ENCODE measurements at places on chromosomes 1 and 21. TPM values are rescaled to one million over a fixed set of nuclear protein-coding genes. Genes with fewer than 3 reads are reported as not detected.

Gene LRRC53
- total RNA-seq, result not detected

GRCh38 chr1:6998267-6998666, 213.0 kb downstream of the CAMTA1 start:
- DNase-seq, result no peak

GRCh38 chr1:185008838-185009237, 34.5 kb upstream of the NIBAN1 start:
- peak; percentile 4 for DNase-seq

Gene SOX13
- total RNA-seq, result 31.3 TPM

DNA sequence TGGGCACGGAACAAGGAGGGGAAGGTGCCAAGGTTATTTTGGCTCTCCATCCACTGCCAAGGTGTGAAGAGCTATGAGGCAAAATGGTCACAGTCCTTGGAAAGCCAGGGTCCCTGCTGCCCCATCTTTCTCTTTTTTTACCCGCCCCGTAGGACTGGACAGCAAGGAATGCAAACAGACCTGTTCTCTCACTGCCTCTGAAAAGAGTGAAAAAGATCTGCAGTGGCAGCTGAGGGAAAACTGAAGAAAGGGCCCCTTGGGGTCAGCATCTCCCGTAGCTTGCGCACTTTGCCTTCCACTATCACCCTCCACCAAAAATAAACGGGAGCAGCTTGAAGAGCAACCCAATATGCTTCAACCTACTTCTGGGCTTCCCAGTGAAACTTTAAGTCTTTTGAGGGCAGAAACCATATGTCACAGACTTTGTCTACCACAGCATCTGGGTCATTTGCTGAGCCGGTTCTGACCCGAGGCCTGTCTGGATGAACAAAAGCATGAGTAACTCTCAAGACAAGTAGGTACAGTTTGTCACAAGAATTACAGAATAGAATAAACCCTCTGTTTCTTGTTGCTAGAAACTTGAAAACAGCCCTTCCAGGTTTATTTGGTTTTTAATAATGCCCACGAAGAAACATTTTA, 9.4 kb upstream of the KIF14 start:
- no peak for DNase-seq

Gene DDR2
- 60.6 TPM for total RNA-seq

Gene ST6GALNAC5
- 5.2 TPM for total RNA-seq

Gene GPR25
- not detected for total RNA-seq

Gene ZNF695
- total RNA-seq, result 3.5 TPM

Gene RGSL1
- not detected for total RNA-seq

DNA sequence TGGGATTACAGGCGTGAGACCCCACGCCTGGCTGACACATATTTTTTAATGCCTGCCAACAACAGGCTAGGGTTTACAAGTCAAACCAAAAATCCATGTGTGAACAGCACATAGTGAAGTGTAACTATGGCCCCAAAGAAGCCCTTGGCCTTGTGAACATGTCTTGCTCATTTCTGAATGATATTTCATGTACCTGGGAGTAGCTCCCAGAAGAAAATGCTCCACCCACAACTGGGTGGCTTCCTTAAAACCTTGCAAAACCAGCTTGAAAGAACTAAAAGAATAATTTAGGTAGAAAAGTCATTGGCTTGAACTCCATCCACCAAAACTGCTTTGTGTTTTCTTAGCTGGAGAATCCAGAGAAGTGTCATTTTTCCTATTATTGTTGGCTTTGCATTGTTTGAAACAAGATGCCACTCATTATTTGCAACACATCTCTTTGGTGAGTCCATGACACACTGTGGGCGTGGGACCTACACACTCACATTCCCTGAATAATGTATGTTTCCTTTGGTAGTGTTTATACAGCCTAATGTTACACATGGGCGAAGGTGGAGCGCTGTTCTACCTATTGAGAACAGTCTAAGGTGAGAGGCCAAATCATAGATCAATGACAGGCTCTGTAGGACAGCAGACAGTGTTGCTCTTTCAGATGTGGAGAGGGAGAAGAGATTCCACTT, 28.5 kb upstream of the SDE2 start:
- no peak for DNase-seq
